Nasal cavity respiratory epithelium epithelial cell of viscerocranial mucosa (primary cell): ENCODE measurements at places on chromosomes 7 and 10. TPM values are rescaled to one million over a fixed set of nuclear protein-coding genes. Genes with fewer than 3 reads are reported as not detected.

Gene TMEM270
- total RNA-seq = not detected in 2 replicates

Gene LIPF
- total RNA-seq = not detected in 2 replicates

Gene ATOH7
- not detected in 2 replicates for total RNA-seq

Gene SPDYE16
- total RNA-seq = not detected in 2 replicates

Gene ZNF488
- total RNA-seq = under 0.01 and 0.78 TPM in 2 replicates
